Upper lobe of left lung (tissue), 6 donors: ENCODE measurements at places on chromosomes 16 and 17. TPM values are rescaled to one million over a fixed set of nuclear protein-coding genes. Genes with fewer than 3 reads are reported as not detected.

DNA sequence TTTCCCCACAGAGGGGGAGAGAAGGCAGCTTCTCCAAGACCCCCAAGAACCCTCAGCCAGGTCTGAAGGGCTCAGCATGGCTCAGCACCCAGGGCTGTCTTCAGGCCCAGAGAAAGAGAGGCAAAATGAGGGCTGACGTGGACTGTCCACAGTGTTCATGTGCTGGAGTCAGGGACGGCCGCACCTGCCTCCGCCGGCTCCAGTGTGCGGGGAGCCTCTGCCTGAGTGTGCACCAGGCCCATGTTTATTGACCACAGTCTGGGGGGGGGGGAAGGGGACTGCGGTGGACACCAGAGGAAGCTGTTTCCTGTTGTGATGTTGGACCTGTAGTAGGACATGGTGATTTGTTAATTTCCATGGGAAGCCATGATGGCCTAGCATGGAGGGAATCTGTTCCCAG is 6.9 kb downstream of the MRM1 start:
- peaks cover 14% of the 10 kb centered on the region for H3K4me1 ChIP-seq
- H3K27me3 ChIP-seq = no peaks in the 10 kb centered on the region
- H3K4me3 ChIP-seq = no peak overlapping the region
- no peaks in the 10 kb centered on the region for H3K36me3 ChIP-seq
- DNase-seq = no peak

DNA sequence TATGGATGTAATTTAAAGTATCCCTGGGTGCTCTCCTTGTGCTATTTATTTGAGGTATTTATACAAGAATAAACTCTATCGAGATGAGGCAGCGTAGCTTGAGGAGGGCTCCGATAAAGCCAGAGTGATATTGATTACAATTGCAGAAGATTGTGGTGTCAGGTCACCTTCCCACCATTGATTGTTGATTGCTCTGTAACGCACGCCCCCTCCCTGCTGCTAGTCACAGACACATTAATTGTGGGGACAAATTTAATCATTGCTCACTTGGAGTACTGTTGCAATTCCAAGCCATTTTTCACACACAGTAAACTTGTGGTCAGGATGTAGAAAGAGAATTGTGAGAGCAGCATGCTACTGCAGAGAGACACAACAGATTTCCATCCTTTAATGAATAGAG is 75.4 kb downstream of the IRX3 start:
- no peaks in the 10 kb centered on the region for H3K36me3 ChIP-seq
- DNase-seq = no peak
- no peaks in the 10 kb centered on the region for H3K27me3 ChIP-seq
- H3K27ac ChIP-seq = no peak overlapping the region
- no peak overlapping the region for H3K4me3 ChIP-seq

CLEC3A gene
- total RNA-seq = not detected

DNA sequence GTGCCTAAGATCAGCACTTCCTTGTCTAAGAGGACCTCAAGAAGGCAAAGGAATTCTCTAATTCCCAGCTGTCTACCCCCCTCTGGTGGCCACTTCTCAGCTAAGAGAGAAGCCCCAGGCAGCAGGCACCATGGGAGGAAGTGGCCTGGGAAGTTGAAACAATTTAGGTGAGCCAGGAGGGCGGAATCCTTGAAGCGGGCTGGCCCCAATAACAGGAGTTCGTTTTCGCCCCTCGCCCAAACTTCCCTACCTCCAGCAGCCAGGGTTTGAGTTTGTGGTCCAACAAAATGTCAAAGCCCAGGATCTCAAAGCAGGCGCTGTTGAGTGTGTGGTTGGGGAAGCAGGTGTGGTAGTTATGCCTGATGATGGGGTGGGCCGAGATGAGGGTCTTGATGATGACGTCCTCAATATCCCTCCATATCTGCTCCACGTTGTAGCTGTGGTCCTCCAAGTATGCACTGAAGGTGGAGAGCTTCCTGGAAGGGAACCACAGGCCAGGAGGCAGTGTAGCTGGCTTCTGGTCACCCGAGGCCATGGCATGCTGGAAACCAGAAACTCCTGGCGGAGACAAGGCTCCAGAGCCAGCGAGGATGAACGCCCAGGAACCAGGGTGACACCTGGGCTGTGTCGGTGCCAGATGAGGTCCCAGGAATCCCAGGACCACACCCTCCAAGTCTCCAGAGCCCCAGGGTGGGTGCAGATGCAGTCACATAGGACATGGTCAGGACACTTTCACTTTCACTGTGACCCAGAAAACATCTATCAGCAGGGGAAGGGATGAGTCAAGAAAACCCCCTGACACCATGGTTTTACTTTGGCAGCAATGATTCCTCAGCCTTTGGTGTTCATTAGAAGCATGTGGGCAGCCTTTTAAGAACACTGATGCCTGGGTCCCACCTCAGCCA is 25.6 kb downstream of the TTLL6 start:
- H3K27me3 ChIP-seq = no peaks in the 10 kb centered on the region
- no peak overlapping the region for H3K27ac ChIP-seq
- H3K4me3 ChIP-seq = no peak overlapping the region
- no peaks in the 10 kb centered on the region for H3K36me3 ChIP-seq
- peak; percentile 72 for DNase-seq
- H3K4me1 ChIP-seq = peaks cover 8% of the 10 kb centered on the region

DNA sequence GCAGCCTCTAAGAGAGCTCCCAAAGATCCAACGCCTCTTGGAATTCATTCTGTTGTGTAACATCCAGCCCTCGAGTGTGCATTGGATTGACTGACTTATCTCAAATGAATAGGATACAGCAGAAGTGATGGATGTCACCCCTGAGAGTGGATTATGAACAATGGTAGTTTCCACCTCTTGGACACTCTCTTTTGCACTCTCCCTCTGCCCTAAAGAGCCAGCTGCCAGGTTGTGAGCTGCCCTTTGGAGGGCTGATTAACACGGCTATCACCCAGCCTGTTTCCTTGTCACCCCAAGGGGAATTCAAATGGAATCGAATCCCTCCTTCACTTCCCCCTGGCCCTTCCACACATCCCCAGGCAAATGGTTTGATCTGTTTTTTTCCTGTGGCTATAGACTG is 21.2 kb upstream of the HAPSTR1 start:
- H3K27me3 ChIP-seq = no peaks in the 10 kb centered on the region
- no peak overlapping the region for H3K27ac ChIP-seq

SLC25A10 gene
- 9.9 TPM for total RNA-seq

DNA sequence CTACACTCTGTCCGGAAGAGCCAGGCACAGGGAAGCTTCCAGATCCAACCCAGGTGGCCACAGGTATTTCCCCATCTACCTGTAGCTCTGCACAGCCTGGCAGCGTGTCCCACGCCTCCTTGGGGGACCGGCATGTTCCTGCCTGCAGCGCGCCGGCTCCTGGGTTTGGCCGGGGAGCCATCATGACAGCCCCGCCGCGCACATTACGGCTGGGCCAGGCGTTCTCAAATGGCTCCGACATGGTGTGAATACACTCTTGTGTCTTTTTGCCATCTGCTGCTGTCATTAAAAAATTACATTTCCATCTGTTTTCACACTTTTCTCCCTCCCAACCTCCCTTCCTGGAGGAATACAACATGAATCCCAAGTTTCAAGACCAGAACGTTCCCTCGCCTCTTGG is 8.0 kb upstream of the GINS2 start:
- DNase-seq = no peak
- no peak overlapping the region for H3K27ac ChIP-seq
- no peaks in the 10 kb centered on the region for H3K27me3 ChIP-seq
- no peaks in the 10 kb centered on the region for H3K36me3 ChIP-seq
- no peaks in the 10 kb centered on the region for H3K4me1 ChIP-seq
- no peak overlapping the region for H3K4me3 ChIP-seq

DNA sequence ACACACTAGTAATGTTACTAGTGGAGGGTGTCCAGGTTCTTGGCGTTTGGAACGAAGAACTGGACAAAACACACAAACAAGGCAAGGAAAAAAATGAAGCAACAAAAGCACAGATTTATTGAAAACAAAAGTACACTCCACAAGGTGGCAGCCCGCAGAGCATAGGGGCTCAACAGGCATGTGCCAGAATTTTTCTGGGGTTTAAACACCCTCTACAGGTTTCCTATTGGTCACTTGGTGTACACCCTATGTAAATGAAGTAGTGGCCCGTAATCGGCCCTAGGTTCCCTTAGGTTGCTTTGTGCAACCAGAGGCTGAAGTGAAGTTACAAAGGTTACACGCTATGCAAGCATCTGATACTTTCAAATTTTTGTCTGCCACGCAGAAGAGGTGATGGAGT is 8.1 kb downstream of the OR2C1 start:
- no peaks in the 10 kb centered on the region for H3K27me3 ChIP-seq
- no peaks in the 10 kb centered on the region for H3K4me1 ChIP-seq
- H3K4me3 ChIP-seq = no peak overlapping the region
- no peak overlapping the region for H3K27ac ChIP-seq

GRCh38 chr17:72604518-72604917 is 483.7 kb downstream of the SOX9 start:
- H3K4me3 ChIP-seq = no peak overlapping the region
- no peaks in the 10 kb centered on the region for H3K27me3 ChIP-seq
- DNase-seq = peak; percentile 25
- no peaks in the 10 kb centered on the region for H3K36me3 ChIP-seq
- no peaks in the 10 kb centered on the region for H3K4me1 ChIP-seq

DNA sequence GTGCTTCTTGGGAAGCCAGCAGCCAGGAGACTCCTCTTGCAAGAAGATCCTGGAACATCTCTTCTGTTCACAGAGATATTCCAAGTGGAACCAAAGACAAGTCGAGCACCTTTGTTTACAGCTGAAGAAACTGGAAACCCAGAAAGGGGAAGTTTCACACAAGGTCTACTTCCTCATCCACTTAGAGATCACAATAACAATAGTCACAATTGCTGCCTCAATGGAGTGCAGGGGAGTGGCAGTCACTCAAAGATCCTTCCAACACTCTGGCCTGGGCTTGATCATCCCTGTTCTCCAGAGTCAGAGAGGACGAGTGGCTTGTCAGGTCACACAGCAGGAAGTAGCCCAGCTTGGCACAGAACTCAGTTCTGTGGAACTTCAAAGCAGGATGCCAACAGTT is 46.9 kb upstream of the SIAH1 start:
- peak overlapping the region; percentile 50 for H3K27ac ChIP-seq
- no peaks in the 10 kb centered on the region for H3K27me3 ChIP-seq
- H3K4me1 ChIP-seq = peaks cover 8% of the 10 kb centered on the region
- no peak for DNase-seq
- H3K4me3 ChIP-seq = no peak overlapping the region

- peak overlapping the region; percentile 55 for H3K27ac ChIP-seq
- no peaks in the 10 kb centered on the region for H3K36me3 ChIP-seq
- no peaks in the 10 kb centered on the region for H3K27me3 ChIP-seq
- DNase-seq = no peak
Observed at GRCh38 chr16:84334058-84334457, 34.3 kb upstream of the ATP2C2 start.

CHST5 gene
- total RNA-seq = 0.11 TPM

DNA sequence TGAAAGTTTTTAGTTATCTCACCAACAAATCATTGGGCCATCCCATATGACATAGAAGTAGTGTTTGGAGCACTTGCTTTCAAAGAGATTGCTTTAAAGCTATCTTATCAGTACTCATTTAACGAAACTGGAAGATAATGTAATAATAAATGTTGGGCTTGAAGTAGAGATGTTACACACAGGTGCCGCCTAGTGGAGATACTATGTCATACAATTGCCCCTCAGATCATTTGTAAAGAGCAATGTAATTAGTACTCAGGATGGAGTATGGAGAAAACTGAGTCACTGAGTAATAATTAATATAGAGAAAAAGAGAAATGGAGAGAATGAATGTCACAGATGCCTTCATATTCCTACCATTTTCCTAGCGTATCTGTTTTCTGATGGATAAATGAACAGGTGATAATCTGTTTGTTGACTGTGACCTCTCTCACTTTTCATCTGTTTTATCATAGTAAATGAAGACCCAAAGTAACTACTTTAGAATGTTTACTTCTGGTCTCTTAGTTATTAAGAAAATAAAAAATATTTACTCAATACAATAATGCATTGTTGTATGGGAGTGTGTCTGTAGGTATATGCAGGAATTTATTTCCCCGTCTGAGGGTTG is 80.4 kb downstream of the EFCAB5 start:
- no peak overlapping the region for H3K4me3 ChIP-seq
- DNase-seq = peak; percentile 25
- H3K27ac ChIP-seq = no peak overlapping the region
- no peaks in the 10 kb centered on the region for H3K27me3 ChIP-seq

DNA sequence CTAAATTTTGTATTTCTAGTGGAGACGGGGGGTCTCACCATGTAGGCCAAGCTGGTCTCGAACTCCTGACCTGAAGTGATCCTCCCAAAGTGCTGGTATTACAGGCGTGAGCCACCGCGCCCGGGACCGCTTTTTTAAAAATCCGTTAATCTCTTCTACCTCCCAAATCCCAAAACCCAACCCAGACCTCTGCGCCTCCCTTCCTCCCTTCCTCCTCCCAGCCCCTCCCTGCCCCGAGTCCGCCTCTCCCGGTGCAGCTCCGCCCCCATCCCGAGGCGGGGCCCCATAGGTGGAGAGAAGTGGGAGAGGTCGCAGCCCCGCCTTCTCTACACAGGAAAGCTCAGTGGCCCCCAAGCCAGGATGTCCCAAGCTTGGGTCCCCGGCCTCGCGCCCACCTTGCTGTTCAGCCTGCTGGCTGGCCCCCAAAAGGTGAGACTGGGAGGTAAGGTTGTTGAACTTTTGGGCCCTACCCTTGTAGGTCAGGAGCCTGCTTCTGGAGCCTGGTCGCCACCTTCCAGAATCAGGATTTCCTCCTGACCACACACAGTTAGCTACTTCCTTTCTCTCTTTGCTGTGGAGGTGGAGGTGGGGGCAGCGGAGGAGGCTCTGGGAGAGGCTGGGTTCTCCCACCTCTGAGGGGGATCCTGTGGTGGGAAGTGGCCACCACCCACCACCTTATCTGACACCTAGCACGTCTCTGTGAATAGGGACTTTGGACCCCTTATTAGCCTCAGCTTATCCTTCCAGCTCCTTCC is at the start of gene TMEM92:
TSS of gene TMEM92 (plus strand) at position 325 of the 755 bp plus-strand sequence. CDS start at position 361, 36 bp downstream.
- peaks cover 3% of the 10 kb centered on the region for H3K27me3 ChIP-seq
- H3K4me3 ChIP-seq = peak within 1 kb of the TSS; percentile 60
- no peaks in the 10 kb centered on the region for H3K36me3 ChIP-seq

PDP2 gene
- total RNA-seq = 12.3 TPM

DNA sequence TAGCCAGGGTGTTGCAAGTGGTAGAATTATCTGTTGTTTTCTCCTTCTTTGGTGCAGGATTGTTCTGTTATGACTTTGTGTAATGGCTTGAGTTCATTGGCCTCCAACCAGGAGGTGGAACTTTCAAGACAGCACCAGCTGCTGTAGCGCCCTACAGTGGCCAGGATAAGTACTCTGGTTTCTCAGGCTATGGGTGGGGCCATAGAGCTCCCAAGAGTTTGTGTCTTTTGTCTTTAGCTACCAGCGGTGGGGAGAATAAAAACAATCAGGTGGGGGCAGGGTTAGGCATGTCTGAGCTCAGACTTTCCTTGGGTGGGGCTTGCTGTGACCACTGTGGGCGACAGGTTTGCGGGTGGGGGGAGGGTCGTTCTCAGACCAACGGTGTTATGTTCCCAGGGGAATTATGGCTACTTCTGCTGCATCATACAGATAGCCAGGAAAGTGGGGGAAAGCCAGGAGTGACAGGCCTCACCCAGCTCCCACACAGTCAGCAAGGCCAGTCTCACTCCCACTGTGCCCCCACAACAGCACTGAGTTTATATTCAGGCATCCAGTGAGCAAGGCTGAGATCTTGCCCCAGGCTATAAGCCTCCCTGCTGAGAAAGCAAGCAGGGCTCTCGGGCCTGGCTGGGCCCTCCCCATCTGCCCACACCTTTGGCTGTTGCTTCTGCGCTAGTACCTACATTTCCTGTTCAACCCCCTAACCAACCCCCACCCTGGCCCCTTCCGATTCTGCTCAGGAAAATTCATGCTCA is 15.4 kb downstream of the ABCA10 start:
- H3K4me1 ChIP-seq = no peaks in the 10 kb centered on the region
- no peak for DNase-seq
- H3K27me3 ChIP-seq = no peaks in the 10 kb centered on the region
- H3K36me3 ChIP-seq = no peaks in the 10 kb centered on the region
- no peak overlapping the region for H3K4me3 ChIP-seq

CUEDC1 gene
- 52.6 TPM for total RNA-seq
